Osteoblast (primary cell): ENCODE measurements at places on chromosomes 5 and 9. TPM values are rescaled to one million over a fixed set of nuclear protein-coding genes. Genes with fewer than 3 reads are reported as not detected.
A peak's percentile ranks its signal among the peaks of the same experiment; 100 is the strongest.

LECT2 gene
- not detected in 2 replicates for total RNA-seq

DNA sequence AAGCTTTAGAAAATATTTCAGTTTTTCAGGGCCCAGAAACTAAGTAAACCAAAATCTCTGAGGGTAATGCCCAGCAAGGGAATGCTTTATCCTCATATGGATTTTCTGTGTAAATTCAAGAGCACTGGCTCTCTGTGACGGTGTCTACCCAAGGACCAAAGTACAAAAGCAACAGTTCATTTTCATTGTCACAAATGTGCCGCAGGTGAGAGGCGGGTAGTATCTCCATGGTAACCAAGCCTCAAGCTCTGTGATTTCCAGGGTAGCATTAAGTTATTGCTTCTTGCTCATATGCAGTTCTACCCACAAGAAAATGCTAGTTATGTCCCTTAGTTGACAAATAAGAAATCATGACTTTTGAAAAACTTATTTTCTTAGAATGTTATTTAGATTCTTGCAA is 164.3 kb downstream of the MTRR start:
- no peak for DNase-seq
- no peak overlapping the region for H3K4me3 ChIP-seq
- no peak overlapping the region for H3K27ac ChIP-seq
- H3K27me3 ChIP-seq, result no peaks in the 10 kb centered on the region

LRSAM1 gene
- 12.3 and 13.0 TPM in 2 replicates for total RNA-seq

DNA sequence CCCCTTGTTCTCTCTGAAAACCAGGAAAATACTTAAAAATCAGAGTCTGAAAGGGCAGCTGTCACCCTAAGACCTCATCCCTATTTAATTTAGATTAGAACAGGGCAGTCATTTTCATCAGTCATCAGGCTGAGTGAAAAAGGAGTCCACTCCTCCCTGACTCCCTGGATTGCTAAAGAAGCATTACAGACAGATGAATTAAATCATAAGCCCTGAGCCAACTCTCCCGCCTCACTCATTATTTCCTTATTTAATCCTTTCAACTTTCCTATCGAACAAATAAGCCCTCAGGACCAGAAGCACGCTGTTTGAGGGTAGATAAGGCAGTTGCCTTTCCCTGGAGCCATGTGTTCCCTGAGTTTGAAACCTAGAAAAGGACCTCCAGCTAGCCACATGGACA is 201.9 kb upstream of the ANKRD55 start:
- no peak overlapping the region for H3K27ac ChIP-seq
- peaks cover 4% of the 10 kb centered on the region for H3K27me3 ChIP-seq
- no peak for DNase-seq
- no peaks in the 10 kb centered on the region for H3K36me3 ChIP-seq
- H3K4me1 ChIP-seq, result no peaks in the 10 kb centered on the region

FOXD4 gene
- 0.29 and 0.36 TPM in 2 replicates for total RNA-seq

- no peak overlapping the region for H3K27ac ChIP-seq
- H3K4me3 ChIP-seq, result no peak overlapping the region
- H3K36me3 ChIP-seq, result no peaks in the 10 kb centered on the region
- DNase-seq, result no peak
These were observed 16.7 kb downstream of the S100Z start for GRCh38 chr5:76866503-76866902.

- H3K27me3 ChIP-seq, result no peaks in the 10 kb centered on the region
- H3K4me3 ChIP-seq, result no peak overlapping the region
- H3K27ac ChIP-seq, result no peak overlapping the region
- no peak for DNase-seq
- peaks cover 38% of the 10 kb centered on the region for H3K4me1 ChIP-seq
These were observed 38.6 kb upstream of the FBP1 start for GRCh38 chr9:94677929-94678328.

BHMT gene
- total RNA-seq, result not detected in 2 replicates

- no peaks in the 10 kb centered on the region for H3K27me3 ChIP-seq
- DNase-seq, result peak; percentile 71
- H3K4me1 ChIP-seq, result peaks cover 81% of the 10 kb centered on the region
- peak overlapping the region; percentile 99 for H3K27ac ChIP-seq
- H3K36me3 ChIP-seq, result peaks cover 56% of the 10 kb centered on the region
- peak overlapping the region; percentile 75 for H3K4me3 ChIP-seq
These were observed 30.3 kb upstream of the IL17B start for GRCh38 chr5:149409268-149409948.

GRCh38 chr5:139710319-139711066 is 62.3 kb downstream of the CXXC5 start:
- peak overlapping the region; percentile 41 for H3K27ac ChIP-seq
- H3K4me1 ChIP-seq, result peaks cover 27% of the 10 kb centered on the region
- peak overlapping the region; percentile 70 for H3K4me3 ChIP-seq
- H3K36me3 ChIP-seq, result no peaks in the 10 kb centered on the region
- peak; percentile 96 for DNase-seq

GRCh38 chr9:32378993-32379729 is 5.3 kb upstream of the ACO1 start:
- no peak overlapping the region for H3K4me3 ChIP-seq
- H3K27me3 ChIP-seq, result peaks cover 4% of the 10 kb centered on the region
- peak; percentile 78 for DNase-seq
- no peak overlapping the region for H3K27ac ChIP-seq
- no peaks in the 10 kb centered on the region for H3K36me3 ChIP-seq

DNA sequence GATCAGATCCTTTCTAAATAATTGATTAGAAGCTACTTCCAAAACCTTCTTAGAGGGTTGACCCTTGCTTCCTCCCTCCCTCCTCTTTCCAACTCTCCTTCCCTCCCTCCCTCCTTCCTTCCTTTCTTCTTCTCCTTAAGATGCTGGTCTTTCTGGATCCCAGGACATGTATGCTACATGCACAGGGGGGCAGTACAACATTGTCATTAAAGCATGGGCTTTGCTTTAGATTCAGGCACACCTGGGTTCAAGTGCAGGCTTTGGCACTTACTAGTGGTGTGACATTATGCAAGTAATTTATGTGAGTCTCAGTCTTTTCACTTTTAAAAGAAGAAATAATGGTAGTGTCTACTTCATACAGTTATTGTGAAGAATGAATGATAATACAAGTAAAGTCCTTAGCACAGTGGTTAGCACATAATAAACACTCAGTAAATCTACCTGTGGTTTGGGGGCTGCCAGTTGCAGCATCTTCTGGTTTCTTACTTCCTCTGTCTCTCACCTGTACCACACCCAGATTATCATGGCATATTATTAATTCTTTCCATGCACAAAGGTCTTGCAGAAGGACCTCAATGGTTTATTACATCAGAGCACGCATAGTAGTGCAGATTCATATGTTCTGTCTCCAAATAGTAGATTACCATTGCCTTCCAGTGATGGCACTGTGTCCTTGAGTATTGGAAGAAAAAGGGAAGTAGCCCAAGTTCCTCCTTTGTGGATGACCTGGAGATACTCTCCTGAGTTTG is 154.1 kb downstream of the ARHGAP26 start:
- DNase-seq, result peak; percentile 31
- H3K4me1 ChIP-seq, result peaks cover 16% of the 10 kb centered on the region
- no peak overlapping the region for H3K4me3 ChIP-seq
- no peak overlapping the region for H3K27ac ChIP-seq
- no peaks in the 10 kb centered on the region for H3K27me3 ChIP-seq

PRRT1B gene
- not detected in 2 replicates for total RNA-seq

GRCh38 chr9:115006660-115007059 is 76.3 kb upstream of the TNFSF8 start:
- H3K4me1 ChIP-seq, result peaks cover 21% of the 10 kb centered on the region
- no peaks in the 10 kb centered on the region for H3K27me3 ChIP-seq
- no peaks in the 10 kb centered on the region for H3K36me3 ChIP-seq
- peak overlapping the region; percentile 81 for H3K27ac ChIP-seq
- peak; percentile 90 for DNase-seq

DMRT3 gene
- not detected in 2 replicates for total RNA-seq

DNA sequence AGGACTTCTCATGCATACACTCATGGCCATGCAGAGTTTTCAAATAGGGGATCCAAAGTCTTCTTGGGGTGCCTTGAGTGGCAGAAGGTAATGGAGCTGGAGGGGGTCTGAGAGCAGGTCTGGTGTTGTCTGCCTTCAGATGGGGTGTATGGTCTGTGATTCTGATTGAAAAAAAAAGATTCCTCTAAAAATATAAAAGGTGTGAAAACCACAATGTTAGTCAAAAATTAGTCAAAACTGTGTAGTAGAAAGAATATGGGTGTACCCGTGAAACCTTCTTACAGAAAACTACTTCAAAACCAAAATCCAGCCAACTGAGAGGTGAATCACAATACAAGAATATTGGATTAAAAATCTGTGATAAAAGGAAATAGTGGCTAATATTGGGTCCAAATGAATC is 20.1 kb downstream of the DOCK2 start:
- H3K36me3 ChIP-seq, result no peaks in the 10 kb centered on the region
- no peak overlapping the region for H3K4me3 ChIP-seq
- no peak overlapping the region for H3K27ac ChIP-seq
- H3K27me3 ChIP-seq, result no peaks in the 10 kb centered on the region

DNA sequence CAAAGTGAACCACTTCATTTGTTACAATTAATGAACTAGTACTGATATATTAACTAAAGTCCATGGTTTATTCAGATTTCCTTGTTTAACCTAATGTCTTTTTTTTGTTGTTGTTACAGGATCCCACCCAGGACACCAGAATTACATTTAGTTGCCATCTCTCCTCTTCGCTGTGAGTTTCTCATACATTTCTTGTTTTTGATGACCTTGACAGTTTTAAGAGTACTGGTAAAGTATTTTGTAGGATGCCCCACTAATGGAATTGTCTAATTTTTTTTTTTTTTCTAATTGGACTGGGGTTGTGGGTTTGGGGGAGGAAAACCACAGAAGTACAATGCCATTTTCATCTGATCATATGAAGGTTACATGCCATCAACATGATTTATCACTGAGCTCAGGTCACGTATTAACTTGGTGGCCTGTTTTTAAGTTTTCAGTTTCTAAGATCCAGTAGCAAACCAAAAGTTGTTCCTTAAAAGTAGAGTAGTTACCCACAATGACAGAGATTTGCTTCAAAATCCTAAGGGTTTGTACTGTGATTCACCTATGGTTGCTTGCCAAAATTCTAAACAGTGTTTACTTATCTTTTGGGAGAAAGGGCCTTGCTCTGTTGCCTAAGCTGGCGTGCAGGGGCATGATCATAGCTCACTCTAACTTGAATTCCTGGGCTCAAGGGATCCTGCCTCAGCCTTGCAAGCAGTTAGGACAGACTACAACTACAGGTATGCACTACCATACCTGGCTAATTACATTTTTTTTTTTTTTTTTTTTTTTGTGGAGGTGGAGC is 4.5 kb upstream of the OTULIN start:
- no peaks in the 10 kb centered on the region for H3K27me3 ChIP-seq
- H3K4me3 ChIP-seq, result no peak overlapping the region
- peak; percentile 87 for DNase-seq
- no peaks in the 10 kb centered on the region for H3K36me3 ChIP-seq
- peaks cover 27% of the 10 kb centered on the region for H3K4me1 ChIP-seq
- H3K27ac ChIP-seq, result peak overlapping the region; percentile 53

HRCT1 gene
- 1.8 and 5.1 TPM in 2 replicates for total RNA-seq

GRCh38 chr5:6783787-6784186 is 70.6 kb downstream of the TENT4A start:
- no peak for DNase-seq
- no peak overlapping the region for H3K4me3 ChIP-seq
- H3K4me1 ChIP-seq, result no peaks in the 10 kb centered on the region
- no peak overlapping the region for H3K27ac ChIP-seq
- no peaks in the 10 kb centered on the region for H3K36me3 ChIP-seq

ANKRD20A1 gene
- total RNA-seq, result not detected in 2 replicates

NR5A1 gene
- not detected in 2 replicates for total RNA-seq

DNA sequence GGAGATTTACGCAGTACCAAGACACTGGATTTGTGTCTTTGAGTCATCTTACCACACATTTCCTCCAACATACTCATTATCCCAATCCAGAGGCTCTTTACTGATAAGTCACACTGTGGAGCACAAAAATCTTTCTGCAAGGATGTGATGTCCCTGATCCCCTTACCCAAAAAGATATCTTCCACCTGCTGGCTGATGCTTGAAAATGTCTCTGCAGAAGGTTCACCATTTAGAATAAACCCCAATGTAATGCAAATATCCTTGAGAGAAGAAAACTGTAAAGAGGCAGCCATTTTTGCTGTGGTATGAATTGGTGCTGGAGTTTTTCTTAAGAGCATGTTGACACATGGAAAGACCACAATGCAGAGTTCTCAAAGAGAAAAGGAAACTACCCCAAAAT is 65.7 kb upstream of the RORB start:
- DNase-seq, result no peak
- H3K27me3 ChIP-seq, result no peaks in the 10 kb centered on the region
- no peaks in the 10 kb centered on the region for H3K36me3 ChIP-seq
- no peak overlapping the region for H3K27ac ChIP-seq
- H3K4me1 ChIP-seq, result no peaks in the 10 kb centered on the region

ZNF483 gene
- total RNA-seq, result 5.9 and 6.2 TPM in 2 replicates

HTR1A gene
- total RNA-seq, result not detected in 2 replicates

GRCh38 chr5:83095957-83096539 is 18.7 kb downstream of the XRCC4 start:
- peak overlapping the region; percentile 61 for H3K27ac ChIP-seq
- no peaks in the 10 kb centered on the region for H3K27me3 ChIP-seq
- peak; percentile 86 for DNase-seq

DNA sequence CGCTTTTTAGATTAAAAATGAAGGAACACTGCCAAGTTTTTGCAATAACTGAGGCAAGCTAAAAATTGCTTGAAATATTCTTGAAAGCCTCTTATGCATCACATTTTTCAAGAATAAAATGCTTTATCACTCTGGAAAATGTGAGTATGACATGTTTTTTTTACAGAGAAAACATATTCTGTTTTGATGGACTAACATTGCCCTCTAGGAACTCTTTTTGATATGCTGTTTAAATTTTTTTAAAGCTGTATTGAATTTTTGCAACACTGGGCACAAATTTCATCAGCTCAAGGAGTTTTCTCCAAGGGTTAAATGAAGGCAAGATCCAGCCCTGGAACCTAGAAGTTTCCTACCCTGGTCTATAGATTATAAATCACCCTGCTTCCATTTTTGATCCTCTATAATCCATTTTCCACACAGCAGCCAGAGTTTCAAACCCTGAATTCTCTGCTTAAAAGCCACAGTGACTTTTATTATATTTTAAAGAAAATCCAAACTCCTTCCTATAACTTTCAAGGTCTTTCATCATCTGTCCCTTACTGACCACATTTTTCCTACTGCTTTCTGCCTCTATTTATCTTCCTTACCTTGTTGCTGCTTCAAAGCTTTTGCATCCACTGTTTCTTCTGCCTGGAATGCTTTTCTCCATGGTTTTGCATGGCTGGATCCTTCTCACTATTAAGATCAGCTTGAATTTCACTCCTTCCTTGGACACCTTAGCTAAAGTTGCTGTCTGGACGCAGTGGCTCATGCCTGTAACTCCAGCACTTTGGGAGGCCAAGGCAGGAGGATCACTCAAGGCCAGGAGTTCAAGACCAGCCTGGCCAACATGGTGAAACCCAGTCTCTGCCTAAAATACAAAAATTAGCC is 60.9 kb downstream of the IL31RA start:
- no peaks in the 10 kb centered on the region for H3K4me1 ChIP-seq
- H3K27me3 ChIP-seq, result no peaks in the 10 kb centered on the region
- DNase-seq, result no peak
- H3K36me3 ChIP-seq, result no peaks in the 10 kb centered on the region

- no peak overlapping the region for H3K4me3 ChIP-seq
- no peaks in the 10 kb centered on the region for H3K36me3 ChIP-seq
- DNase-seq, result no peak
- H3K27ac ChIP-seq, result peak overlapping the region; percentile 67
- peaks cover 20% of the 10 kb centered on the region for H3K4me1 ChIP-seq
These were observed 194.3 kb upstream of the MAP3K1 start for GRCh38 chr5:56620903-56621677.

CCDC192 gene
- not detected in 2 replicates for total RNA-seq
